Sciatic nerve (tissue), 2 donors: ENCODE measurements at places on chromosomes 16 and 17. TPM values are rescaled to one million over a fixed set of nuclear protein-coding genes. Genes with fewer than 3 reads are reported as not detected.

GRCh38 chr17:12492450-12492849 is 173.2 kb upstream of the MYOCD start:
- no peak for DNase-seq

DNA sequence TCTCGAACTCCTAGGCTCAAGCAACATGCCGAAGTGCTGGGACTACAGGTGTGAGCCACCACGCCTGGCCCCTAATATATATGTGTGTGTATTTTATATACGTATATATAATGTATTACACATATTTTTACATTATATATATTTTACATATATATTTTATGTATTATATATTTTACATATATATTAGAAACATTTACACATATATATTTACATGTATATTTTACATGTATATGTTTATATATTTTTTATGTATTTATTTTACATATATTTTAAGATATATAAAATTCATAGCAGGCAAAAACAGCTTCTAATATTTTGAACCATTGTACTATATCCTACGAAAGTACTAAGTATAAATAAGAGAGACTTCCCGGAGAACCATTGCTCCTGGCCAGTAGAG is 455.1 kb downstream of the XYLT1 start:
- no peak for DNase-seq

GRCh38 chr17:83199500-83200201 is 120.2 kb downstream of the METRNL start:
- peak; percentile 77 for DNase-seq

MEIOB gene
- not detected for total RNA-seq

DNA sequence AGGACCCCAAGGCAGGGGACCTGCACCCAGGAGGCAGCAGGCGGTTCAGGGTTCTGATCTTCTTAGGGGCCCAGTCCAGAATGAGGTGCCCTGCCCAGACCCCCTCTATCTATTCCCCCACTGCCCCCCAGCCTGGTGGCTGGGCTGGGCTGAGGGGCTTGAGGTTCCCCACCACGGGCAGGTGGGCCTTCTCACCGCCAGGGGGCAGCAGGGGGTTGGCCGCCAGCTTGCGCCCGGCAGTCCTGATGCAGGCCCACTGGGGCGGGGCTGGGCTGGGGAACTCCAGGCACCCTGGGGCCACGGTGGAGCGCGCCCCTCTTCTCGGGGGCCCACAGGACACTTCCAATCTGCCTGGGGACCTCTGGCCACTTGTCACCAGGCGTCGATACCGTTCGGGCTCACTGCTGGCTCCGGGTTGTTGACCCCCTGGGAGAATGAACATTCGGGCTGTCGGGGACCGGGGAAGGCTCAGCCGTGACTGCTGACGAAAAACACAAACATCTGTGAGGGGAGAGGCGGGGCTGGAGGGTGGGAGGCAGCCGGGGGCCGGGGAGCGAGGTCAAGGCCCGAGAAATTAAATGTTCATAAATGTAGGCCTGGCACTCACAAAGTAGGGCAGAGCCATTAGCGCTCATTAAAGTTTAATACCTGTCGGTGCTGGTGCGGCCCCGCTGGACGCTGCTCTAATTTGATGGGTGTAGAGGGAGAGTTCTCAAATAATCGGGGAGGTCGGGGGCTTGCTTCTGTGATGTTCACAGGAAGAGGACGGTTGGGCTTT is 219.3 kb upstream of the GSE1 start:
- DNase-seq: peak; percentile 85

CD300A gene
- total RNA-seq: 13.0 TPM

DNA sequence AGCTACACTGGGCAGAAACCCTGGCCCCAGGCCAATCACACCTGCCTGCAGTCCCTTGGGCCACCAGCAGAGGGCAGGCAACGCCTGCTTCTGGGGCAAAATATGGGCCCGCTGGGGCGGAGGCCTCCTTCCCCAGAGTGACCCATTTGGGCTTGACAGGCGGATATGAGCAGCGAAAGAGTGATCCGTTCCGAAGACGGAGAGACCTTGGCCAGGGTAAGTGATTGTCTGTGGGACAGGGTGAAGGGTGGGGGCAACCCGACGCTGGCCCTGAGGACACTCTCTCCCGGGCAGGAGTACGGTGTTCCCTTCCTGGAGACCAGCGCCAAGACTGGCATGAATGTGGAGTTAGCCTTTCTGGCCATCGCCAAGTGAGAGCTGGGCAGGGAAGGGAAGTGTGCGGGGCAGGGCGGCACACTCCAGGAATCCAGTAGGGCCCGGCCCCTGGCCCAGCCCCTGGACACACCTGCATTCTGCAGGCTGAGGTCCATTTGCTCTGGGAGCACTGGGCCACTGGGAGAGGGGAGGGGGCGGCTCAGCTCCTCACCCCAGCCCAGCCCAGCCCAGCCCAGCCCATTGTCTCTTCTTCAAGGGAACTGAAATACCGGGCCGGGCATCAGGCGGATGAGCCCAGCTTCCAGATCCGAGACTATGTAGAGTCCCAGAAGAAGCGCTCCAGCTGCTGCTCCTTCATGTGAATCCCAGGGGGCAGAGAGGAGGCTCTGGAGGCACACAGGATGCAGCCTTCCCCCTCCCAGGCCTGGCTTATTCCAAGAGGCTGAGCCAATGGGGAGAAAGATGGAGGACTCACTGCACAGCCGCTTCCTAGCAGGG is 3.5 kb upstream of the NHERF1 start:
- peak; percentile 93 for DNase-seq

DNA sequence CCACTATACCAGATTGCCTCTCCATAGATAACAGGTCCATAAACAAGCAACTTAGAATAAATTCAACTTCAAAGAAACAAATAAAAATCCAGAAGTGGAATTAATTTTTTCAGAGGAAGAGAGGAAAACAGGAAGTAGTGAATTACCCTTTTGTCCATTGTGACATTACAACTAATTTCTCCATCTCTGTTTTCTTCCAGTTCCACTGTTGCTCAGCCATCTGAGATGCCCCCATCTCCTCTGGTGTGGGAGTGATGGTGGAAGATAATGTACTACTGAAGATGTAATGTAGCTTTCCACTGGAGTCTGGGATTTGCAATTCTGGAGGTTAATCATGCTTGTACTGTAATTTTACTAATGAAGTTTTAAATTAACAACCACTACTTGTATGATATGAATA is 124.6 kb upstream of the TMEM97 start:
- DNase-seq: no peak

DNA sequence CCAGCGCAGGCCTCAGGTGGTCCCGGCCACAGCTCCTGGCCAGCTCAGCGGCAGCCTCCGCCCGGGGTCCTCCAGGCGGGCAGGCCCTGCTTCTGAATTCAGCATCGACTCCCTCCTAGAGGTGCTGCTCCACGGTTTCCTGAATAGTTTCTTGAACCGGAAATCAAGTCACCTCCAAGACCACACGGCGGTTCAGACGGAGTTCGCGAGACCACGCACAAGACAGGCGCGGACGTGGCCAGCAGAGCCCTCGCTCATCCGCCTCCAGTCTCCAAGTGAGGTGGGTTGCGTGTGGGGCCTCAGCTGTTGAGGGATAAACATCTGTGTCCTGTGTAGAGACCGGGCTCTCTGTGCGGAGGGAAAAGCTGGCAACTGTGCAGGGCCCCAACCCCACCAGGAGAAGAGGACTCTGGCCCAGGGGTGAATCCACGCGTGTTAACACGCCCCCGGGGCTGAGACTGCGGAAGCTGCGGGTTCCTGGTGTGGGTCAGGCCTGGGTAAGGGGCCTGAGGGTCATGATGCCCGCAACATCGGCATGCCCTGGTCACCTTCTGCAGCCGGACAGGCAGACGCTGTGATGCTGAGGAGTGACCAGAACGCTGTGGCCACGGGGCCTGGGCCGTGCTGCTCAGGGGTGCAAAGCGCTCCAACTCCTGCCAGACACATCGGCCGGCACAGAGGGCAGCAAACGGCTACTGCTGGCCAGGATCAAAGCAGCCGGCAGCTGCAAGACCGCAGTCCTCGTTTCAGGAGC is 55.0 kb upstream of the METRNL start:
- DNase-seq: peak; percentile 27

- DNase-seq: peak; percentile 30
Observed at GRCh38 chr16:27317738-27318391, 4.1 kb downstream of the IL4R start.

GRCh38 chr16:4206680-4207079 is 35.2 kb downstream of the SRL start:
- DNase-seq: no peak

HS3ST3A1 gene
- 1.0 TPM for total RNA-seq

DNA sequence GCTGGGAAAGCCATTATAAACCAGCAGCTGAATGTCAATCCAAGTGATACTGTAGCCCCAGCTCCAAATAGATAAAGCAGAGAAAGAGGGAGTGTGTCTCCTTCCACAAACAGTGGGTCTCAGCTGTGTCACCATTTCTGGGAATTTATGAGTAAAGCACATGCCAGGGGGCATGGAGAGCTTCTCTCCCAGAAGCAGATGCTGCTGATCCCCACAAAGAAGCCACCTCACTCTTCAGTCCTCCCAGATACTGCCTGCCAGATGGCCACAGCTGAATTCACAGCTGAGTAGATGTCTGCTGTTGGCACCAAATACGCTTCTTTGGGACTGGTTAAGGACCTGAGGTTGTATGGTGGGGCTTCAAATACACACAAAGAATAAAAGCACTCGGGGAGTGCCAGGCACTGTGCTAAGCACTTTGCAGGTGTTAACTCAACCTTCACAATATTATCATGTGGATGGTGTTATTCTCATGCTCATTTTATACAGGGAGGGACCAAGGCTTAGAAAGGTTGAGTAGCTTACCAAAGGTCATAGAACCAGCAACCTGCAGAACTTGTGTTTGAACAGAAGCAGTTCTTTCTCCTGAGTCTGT is 298.3 kb downstream of the CDH11 start:
- no peak for DNase-seq

- DNase-seq: no peak
Observed at GRCh38 chr17:38418693-38419507, 9.4 kb upstream of the ARHGAP23 start.

DNA sequence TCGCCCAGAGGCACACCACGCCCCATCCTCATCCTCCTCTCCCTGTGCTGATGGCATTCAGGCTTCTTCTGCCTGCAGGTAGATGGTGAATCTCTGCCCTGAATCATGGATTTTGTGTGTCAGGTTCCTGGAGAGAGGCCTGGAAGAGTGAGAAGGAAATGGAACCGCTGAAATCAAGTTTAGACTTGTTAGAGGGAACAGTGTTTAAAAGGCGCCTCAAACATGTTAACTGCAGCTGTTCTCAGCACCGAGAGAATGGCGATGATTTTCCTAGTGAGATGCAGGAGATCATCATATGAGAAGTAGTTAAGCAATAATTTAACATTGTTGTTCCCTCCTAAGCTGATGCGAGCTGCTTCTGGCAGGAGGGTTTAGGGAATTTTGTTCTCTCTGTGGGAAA is 744.4 kb upstream of the EEF2KMT start:
- DNase-seq: no peak
